NCI-H1436 treated with DMSO at 0.1 percent for 48 hours (cell line): ENCODE measurements at places on chromosomes 3 and 15.

DNA sequence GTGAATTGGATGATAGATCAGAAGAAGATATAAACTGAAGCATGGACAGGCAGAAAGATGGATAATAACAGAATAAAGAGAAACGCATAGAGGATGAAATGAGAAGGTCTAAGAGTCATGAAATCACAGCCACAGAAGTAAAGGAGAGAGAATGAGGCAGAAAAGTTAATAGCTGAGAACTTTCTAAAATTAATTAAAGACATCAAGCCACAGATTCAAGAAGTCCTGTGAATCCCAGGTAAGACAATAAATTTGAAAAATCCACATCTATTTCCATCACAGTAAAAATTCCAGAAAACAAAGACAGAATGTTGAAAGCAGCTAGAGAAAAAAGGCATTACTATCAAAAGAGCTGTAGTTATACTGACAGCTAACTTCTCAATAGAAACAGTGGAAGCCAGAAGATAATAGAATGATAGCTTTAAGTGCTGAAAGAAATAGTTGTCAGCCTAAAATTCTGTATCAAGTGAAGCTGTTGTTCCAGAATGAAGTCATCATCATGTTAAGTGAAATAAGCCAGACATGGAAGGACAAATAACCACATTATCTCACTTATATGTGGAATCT lies 12.0 kb downstream of the ACVR2B start:
- DNase-seq = no peak

- DNase-seq = no peak
Measured at GRCh38 chr3:67678665-67679064, 24.3 kb upstream of the SUCLG2 start.

DNA sequence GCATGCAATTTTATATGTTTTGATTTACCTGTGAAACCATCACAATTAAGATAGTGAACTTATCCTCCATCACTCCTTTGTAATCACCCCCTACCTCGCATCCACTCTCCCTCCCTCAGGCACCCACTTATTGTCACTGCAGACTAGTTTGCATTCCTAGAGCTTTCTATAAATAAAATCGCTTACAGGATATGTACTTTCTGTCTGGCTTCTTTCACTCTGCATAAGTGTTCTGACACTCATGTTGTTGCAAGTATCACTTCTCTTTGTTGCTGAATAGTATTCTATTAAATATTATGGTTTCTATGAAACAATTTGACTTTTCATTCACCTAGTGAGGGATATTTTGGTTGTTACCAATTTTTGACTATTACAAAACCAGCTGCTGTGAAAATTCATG lies 139.3 kb downstream of the RSRC1 start:
- no peak for DNase-seq

GRCh38 chr3:18425641-18426257 lies 610 bp upstream of the SATB1 start:
- no peak for DNase-seq

- DNase-seq = no peak
Measured at GRCh38 chr15:78838489-78838888, 27.2 kb upstream of the ADAMTS7 start.

GRCh38 chr3:100269410-100270214 lies 8.8 kb downstream of the TBC1D23 start:
- DNase-seq = no peak
